ENCODE measurements at places on chromosomes 1 and 21.

DNA sequence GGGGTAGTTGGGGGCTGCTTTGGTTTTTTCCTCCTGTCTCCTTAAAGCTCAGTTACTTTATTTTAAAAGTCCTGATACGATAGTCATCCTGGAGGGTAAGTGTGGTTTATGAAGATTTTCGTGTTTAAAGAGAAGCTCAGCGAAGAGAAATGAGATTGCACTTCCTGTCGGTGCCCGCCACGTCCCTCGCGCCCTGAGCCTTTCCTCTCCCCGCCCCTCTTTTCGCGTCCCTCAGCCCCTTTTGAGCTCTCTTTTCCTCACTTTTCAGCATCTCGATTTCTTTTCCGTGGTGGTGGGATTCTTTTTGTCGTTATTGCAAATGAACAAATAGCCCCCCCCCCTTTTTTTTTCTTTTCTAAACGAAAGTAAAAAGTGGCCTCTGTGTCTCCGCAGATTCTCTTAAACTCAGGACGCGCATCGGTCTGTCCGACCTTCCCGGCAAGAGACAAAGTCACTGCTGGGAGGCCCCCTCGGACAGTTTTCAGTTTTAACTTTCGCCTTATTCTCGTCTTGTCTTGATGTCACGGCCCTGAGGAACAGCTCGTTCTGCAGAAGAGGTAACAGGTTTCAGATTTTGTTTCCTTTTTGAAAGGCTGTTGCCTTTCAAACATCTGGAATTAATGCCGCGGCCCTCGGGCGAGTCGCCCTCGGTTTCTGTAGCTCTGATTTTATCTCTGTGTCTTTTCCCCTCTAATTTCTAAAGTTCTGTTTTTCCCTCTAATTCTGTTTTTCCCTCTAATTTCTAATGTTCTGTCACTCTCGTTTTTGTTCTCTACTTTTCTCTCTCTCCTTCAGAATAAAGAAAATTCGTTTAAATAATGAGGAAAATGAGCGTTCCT is 1.0 kb upstream of the DMRTA2 start:
- DNase-seq, result no peak

DNA sequence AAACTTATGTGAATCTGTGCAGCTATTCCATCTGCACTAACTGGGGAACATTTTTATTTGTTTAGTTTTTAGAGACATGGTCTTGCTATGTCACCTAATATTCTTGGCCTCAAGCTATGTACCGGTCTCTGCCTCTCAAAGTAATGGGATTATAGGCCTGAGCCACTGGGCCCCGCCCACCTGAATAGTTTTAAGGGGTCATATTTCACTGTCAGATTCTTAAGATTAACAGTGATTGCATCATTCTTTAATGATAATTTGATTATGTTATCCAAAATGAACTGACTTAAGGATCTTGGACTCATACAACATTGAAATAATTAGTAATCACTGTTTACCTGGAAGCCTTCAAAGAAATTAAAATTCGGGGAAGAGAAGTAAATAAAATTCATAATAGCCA is 12.6 kb upstream of the KLF18 start:
- no peak for DNase-seq

DNA sequence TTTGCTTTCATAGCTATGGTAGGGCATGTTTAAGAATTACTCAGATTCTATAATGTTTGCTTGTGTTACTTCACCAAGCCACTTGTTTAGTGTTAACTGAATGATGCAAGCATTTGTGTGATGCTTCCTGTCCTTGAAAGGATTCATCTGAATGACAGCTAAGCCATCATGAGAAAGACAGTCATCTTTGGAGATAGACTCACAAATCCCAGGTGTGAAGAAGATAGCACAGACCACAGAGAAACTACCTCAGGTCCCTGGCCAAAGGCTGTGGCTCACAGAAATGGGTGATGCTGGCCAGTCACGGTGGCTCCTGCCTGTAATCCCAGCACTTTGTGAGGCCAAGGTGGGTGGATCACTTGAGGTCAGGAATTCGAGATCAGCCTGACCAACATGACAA is 321.4 kb downstream of the DPYD start:
- DNase-seq, result no peak

DNA sequence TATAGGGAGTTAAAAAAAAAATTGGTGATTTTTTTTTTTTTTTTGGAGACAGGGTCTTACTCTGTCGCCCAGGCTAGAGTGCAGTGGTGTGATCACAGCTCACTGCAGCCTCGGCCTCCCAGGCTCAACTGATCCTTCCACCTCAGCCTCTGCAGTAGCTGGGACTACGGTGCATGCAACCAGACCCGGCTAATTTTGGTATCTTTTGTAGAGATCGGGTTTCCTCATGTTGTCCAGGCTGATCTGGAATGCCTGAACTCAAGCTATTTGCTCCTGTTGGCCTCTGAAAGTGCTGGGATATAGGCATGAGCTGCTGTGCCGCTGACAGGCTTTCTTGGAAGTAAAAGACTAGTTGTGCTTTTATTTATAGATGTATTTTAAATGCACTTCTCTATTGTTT is 3.0 kb downstream of the CDC42 start:
- no peak for DNase-seq

- DNase-seq, result no peak
Observed at GRCh38 chr1:8205771-8206170, 112.1 kb upstream of the SLC45A1 start.

GRCh38 chr21:44329086-44329889 is 9.9 kb downstream of the CFAP410 start:
- DNase-seq, result no peak

GRCh38 chr1:21206117-21206516 is 29.4 kb upstream of the EIF4G3 start:
- DNase-seq, result no peak

DNA sequence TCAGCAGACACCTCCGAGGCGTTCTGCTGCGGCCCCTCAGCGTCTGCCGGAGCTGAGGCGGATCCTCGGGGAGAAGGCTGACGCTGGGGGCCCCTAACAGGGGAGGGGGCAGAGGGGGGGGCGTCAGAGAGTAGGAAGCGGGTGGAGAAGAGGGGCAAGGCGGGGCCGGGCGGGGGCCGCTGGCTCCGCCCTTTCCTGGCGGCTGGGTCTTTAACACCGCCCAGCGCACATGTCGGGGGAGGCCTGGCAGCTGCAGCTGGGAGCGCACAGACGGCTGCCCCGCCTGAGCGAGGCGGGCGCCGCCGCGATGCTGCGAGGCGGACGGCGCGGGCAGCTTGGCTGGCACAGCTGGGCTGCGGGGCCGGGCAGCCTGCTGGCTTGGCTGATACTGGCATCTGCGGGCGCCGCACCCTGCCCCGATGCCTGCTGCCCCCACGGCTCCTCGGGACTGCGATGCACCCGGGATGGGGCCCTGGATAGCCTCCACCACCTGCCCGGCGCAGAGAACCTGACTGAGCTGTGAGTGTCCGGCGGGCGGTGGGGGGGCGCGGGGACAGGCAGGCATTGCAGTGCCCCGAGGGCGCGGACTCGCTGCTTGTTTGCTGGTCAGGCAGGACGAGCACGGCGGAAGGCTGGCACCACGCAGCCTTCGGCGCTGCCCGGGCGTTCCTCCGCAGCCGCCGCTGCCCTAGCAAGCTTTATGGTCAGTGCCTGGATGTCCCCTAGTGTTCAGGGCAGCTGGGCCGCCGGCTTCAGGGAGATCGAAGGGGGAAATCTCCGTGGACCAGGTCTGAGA is at the start of gene NTRK1:
Gene NTRK1, plus strand, starts transcription at position 238 of the 796 bp plus-strand sequence. Its CDS starts 70 bp downstream, at position 308.
- no peak for DNase-seq

DNA sequence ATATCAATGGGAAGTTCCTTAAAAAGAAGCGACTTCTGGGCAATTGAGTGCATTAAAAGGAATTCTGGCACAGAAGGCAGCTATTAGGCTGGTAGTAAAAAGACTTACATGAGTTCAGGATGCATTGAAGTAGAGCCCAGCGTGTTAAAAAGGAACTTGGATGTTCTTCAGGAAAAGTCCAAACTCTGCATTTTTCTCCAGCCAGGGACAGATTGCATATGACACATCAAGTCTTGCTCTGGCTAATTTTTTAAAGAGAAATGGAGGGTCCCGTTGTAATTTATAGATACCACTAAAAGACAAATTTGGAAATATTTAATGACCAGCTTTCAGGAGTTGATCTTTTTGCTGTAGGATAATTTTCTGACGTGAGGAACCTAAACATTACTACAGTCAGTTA is 1.2 kb downstream of the TPRG1L start:
- no peak for DNase-seq

DNA sequence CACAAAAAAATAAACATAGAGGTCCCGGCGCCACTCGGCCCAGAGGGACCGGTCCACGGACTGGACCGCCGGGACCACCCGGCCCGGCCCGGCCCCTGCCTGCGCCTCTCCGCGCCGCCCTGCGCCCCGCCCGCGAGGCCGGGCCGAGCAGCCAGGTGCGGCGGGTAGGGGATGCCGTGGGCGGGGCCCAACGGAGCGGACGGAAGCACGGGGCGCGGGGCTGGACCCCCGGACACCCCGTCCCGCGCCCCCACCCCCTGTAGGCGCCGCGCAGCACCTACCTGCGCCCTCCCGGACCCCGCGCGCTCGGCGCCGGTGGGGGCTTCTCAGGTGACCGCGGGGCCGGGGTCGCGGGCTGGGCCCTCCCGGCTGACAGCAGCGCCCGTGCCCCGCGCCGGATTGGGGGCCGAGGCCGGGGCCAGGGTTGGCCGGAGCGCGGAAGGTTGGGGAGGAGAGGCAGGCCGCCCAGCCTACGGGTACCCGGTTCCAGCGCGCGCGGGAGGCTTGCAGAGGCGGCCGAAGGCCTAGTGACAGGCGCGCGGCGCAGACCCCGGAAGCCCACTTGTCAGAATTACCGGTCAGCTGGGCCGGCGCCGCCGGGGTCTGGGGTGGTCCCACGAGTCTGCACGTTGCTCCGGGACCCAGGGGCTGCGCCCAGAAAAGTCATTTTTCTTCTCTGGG is 351.9 kb upstream of the CAMK1G start:
- DNase-seq, result no peak

DNA sequence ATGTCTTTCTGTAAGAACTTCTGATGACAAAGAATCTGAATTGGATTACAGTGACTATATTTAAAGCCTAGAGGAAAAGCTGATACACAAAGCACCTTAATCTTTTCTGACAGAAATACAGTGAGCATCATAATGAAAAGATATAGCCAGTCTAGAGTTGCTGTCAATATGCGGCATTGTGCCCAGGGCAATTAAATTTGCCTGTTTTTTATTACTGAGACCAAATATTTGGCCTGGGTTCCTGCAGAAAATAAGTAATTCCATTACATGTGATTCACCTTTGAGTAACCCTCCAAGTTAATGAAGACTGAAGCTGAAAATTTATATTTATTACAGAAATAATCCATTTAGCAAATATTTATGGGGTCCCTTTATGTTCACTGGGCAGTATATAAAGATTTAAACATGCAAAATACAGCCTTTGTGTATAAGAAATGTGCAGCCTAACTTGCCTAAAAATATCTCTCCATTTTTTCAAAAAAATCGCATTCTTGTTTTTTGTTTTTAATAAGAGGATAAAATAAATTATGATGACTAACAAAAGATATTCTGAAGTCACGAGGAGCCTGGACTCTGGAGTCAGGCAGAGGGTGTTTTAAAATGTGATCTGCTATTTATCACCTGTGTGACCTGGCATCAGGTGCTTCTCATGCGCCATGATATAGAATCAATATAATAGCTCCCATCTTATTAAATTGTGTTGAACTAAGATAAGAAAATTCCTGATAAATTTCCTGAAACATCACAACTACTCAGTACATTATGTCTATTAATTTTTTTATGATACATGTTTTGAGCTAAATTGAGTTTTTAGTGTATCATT is 83.6 kb downstream of the SGIP1 start:
- no peak for DNase-seq

GRCh38 chr1:80274256-80274655 is 1267.7 kb upstream of the ADGRL4 start:
- DNase-seq, result no peak

DNA sequence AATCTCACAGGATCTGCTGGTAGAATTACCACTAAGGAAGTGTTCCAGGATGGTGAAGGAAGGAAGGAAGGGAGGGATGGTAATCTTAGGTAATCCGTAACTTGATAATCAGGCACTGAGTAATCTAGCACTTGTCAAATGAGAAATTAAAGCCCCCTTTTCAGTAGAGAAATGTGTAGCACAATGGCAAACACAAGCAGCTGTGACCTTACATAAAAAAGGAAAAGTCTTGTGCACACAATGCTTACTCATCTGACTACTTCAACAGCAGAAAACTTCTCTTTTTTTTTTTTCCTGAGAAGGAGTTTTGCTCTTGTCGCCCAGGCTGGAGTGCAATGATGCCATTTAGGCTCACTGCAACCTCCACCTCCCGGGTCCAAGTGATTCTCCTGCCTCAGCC is 6.1 kb downstream of the NUP210L start:
- no peak for DNase-seq

GRCh38 chr1:240314845-240315801 is 223.4 kb downstream of the FMN2 start:
- no peak for DNase-seq

DNA sequence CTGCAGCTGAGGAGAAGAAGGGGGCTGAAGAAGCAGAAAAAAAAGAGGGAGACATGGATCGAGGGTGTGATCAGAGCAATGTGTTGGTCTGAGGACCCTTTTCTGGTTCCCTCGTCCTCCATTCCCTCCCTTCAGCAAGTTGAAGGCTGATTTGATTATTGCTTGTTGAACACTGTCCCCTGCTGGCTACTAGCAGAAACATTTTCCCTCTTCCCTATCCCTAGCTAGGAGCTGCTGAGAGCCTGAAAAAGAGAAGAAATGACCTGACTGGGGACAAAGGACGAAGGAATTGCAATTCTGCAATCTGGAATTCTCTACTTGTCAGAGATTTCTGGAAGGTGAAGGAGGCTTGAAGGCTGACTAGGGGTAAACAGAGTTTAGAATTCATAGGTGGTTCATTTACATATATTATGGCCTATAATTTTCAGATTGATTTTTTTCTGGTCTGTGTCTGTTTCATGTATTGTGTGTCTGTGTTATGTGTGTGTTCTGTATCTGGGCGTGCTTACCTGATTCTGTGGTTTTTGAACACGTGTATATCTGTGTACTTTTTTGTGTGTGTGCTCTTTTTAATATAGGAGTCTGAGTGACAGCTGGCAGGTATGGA is 9.8 kb downstream of the NHLH1 start:
- no peak for DNase-seq

- DNase-seq, result no peak
Observed at GRCh38 chr1:209653915-209654351, 1.7 kb upstream of the LAMB3 start.

DNA sequence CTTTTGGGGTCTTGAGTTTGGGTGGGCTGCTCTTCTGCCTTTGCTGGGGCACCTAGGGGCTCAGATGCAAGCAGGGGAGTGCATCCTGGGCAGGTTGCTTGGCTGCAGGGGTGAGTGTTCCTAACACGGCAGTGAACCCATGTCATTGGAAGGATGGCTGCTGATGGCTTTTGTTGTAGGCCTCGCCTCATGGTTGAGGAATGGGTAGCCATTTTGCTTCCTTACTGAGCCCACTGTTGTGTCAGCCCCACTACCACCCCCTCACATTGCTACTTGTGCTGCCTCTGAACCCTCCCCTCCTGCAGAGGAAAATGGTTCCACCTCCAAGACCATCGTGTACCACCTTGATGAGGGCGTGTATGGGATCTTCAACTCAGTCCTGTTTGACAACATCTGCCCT is 16.8 kb downstream of the AZIN2 start:
- no peak for DNase-seq

- DNase-seq, result no peak
Observed at GRCh38 chr1:147218606-147219005, 6.5 kb downstream of the FMO5 start.

- DNase-seq, result no peak
Observed at GRCh38 chr1:116671912-116672311, 4.4 kb upstream of the IGSF3 start.
